ENCODE measurements at places on chromosomes 16 and 17.

- DNase-seq: no peak
These were observed 214.9 kb upstream of the MPHOSPH6 start for GRCh38 chr16:82384949-82385348.

- no peak for DNase-seq
These were observed at the start of gene TOX3 for GRCh38 chr16:52547004-52547833. TOX3 (minus strand) TSS chr16:52547143; CDS start chr16:52546723, 420 bp downstream.

- peak; percentile 8 for DNase-seq
These were observed 669 bp downstream of the MIEF2 start for GRCh38 chr17:18261146-18261515.

GRCh38 chr17:56545930-56546329 lies 47.6 kb upstream of the NOG start:
- no peak for DNase-seq

- no peak for DNase-seq
These were observed 3.3 kb downstream of the CISD3 start for GRCh38 chr17:38733282-38733981.

- no peak for DNase-seq
These were observed 39.7 kb upstream of the NGFR start for GRCh38 chr17:49455272-49455861.

All from activated CD8-positive, alpha-beta memory T cell treated with anti-CD3 and anti-CD28 coated beads for 4 hours (primary cell).